ENCODE measurements at places on chromosomes 6 and 20.

GRCh38 chr20:16189371-16189770, 383.9 kb downstream of the KIF16B start:
- no peak for DNase-seq

- DNase-seq, result no peak
Observed at GRCh38 chr6:45382391-45382790, 4.7 kb upstream of the SUPT3H start.

- DNase-seq, result no peak
Observed at GRCh38 chr6:42378125-42378524, 73.6 kb downstream of the TRERF1 start.

DNA sequence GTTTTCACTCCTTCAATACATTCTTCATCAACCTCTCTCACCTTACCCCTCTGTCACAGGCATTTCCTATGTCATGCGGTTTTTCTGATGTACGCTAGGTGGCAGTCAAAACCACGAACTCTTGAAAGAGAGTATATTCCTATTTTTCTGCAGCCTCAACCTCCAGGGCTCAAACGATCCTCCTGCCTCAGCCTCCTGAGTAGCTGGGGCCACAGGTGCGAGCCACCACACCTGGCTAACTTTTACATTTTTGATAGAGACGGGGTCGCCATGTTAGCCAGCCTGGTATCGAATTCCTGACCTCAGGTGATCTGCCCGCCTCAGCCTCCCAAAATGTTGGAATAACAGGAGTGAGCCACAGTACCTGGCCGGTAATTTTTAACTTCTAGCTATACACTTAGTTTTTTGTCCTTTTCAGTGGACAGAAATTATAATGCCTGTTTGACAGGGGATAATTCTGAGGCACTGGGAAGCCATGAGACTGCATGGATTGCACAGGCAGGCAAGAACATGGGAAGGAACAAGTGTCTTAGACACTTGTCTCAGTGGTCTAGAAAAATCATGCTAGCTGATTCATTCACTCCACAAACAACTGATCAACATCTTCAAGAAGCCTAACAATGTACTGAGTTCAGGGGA, 22.5 kb upstream of the HFE start:
- peak; percentile 56 for DNase-seq

DNA sequence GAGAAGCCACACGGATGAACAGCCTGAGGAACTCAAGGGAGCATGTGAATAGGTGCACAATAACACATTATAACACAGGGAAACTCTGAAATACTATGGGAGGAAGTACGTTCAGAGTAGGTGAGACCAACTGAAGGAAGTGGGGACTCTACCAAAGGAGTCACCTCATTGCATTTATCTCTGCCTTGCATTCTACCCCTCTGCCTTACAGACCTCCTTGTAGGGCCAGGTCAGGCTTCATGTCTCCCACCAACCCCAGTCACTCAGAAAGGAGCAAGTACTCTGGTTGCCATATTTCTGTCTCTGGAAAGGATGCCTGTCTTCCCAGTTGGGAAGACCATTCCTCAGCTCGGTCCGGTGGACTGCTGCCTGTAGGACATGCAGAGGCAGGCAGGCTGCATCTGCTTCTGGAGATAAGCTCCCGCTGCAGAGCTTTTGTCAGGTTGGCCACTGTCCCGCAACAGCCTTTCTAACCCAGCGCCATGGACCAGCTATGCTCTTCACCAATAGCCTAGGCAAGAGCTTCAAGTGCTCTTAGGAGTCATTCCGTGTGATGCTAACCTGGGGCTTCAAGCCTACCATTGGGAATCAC, 51.6 kb upstream of the ASIP start:
- DNase-seq, result no peak

- DNase-seq, result peak; percentile 45
Observed at GRCh38 chr6:52286798-52287432, 2.4 kb upstream of the MCM3 start.

DNA sequence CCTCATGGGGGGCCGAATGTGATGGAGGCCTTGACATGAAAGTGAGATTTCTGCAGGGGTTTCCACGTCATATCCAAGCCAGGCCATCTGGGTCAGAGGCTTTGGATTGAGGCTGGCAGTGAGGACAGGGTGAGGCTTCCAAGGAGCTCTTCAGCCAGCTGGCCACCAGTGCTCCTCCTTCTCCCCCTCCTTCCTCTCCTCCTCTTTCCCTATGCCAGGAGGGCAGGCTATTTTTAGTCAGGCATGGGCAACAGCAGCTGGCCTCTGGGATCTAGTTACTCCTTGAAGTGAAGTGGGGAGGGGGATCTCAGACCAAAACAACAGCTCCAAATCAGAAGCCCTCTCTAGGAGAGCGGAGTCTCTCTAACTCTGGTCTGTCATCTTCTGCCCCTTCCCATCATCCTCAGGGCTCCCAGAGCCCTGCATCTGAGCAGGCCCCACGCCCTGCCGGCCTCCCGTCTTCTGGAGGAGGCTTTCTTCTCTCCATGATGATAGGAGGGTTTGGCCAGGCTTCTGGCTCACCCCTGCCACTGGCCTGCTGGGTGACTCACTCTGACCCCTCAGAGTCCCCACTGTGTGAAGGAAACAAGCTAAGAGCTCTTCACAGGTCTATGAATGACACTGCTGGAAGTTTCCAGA, 612 bp downstream of the TNNC2 start:
- no peak for DNase-seq

- DNase-seq, result no peak
Observed at GRCh38 chr6:132257561-132257960, 143.7 kb downstream of the MOXD1 start.

GRCh38 chr20:44215125-44215524, 4.6 kb upstream of the OSER1 start:
- peak; percentile 35 for DNase-seq

DNA sequence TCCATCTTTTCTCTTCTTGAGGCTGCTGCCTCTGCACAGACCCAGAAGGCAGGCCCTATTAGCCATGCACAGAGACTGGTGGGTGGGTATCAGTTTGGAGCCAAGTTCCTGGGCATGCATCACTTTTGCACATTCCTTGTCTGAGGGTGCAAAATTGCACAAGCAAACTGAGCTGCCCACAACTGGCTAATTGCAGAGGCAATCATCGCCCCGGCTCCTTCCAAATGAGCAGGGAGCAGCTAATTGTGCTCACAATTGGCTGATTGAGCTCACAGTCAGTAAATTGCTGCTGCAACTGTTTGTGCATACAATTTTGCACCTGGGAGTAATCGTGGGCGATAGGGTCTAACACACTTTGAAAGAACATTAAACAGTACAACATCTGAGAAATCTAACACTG, 511.4 kb downstream of the DHX35 start:
- DNase-seq, result no peak

All from germinal center (tissue), 1 donor.